NCI-H1092 (cell line): ENCODE measurements at places on chromosomes 11 and 22.
A peak's percentile ranks its signal among the peaks of the same experiment; 100 is the strongest.

- no peak for DNase-seq
Observed at GRCh38 chr22:31274017-31274416, 18.3 kb downstream of the PIK3IP1 start.

- DNase-seq, result no peak
Observed at GRCh38 chr22:24188705-24189248, 7.5 kb downstream of the SUSD2 start.

DNA sequence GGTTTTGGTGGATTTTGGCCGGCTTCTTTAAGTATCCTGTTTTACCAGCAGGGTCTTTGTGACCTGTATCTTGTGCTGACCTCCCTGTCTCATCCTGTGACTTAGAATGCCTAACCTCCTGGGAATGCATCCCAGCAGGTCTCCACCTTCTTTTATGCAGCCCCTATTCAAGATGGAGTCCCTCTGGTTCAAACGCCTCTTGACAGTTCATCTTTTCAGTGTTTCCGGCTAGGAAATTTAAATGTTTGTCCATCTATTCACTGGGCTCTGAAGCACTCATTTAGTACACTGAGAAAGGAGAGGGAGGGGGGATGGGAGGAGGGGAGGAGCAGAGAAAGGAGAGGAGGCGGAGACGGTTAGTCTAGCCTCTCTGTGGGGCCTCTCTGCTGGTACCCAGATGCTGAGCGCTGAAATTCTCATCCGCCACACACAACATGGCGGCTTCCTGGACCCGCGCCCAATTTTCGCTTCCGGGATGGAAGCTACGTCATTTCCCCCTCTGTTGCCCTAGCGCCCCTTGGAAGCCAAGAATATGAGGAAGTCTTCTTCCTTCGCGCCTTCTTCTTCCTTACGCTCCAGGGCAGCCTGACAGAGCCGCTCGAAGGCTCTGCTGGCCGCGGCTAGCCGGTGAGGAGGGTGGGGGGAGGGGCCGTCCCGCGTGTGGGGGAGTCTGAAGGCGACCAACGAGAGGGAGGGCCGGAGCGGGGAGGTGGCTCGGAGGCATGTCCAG lies 69.0 kb upstream of the SYT13 start:
- peak; percentile 92 for DNase-seq

DNA sequence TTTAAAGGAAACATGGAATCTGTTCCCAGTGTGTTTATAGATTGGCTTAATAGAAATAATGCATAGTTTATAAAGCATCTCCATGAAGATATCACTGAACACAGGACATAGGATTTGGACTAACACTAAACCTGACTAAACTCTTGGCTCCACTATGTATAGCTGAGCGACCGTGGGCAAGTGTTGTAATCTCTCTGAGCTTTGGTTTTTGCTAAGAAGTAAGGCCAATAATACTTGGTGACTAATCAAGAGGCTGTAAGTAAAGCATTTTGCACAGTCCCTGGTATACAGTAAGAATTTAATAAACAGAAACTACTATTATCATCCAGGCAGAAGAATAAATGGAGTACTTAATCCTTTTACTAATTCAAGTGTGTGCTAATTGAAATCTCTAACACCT lies 125.5 kb upstream of the MTMR2 start:
- DNase-seq, result no peak

DNA sequence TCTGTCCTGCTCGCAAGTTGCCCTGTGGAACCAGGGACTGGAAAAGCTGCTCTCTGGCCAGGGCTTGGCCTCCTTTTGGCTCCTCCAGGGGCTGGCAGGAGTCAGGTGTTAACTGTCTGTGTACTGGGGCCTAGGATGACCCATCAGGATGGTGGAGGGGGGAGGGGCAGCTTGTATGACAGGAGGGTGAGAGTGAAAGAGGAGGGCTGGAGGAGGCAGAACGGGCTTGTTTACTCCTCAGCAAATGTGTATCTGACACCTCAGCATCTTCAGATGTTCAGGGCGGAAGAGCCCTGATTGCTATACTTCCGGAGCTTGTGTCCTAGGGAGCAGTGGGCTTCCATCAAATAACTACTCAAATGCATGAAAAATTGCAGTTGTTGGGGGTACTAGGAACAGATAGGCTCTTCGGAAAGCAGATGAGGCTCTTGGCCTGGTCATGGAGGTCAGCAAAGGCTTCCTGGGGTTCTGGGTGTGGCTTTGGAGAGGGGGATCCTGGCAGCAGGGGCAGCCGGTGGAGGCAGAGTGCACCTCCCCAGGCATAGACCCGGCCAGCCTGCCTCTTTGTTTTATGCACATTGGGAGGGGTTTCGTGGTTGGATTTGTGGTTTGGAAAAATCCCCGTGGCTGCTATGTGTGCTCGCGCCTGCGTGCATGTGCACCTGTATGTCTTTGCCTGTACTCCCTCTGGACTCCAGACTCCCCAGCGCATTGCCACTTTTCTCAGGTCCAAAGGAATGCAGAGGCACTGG lies 31.2 kb downstream of the CD82 start:
- DNase-seq, result no peak

DNA sequence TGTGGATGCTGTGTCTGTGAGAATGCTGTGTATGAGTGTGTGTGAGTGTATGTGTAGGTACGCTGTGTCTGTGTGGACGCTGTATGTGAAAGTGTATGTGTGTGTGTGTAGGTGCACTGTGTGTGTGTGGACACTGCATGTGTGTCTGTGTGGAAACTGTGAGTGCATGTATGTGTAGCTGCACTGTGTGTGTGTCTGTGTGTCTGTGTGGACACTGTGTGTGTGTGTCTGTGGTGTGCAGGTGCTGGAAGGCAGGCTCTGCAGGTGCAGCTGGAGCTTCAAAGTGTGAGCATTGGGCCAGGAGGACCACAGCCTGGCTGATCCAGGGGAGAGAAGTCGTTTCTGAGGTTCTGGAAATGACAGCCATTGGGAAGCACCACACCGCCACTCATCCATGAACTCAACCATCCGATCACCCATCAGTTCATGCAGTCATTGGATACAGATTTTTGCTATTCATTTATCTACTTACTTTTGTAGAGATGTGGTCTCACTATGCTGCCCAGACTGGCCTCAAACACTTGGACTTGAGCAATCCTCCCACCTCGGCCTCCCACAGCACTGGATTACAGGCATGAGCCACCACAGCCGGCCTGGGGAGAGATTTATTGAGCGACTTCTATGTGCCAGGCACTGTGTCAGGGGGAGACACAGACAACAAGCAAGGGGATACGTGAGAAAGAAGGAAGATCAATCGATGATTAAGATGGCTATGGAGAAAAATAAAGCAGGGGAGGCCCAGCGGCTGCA lies 9.6 kb downstream of the TRPM5 start:
- DNase-seq, result no peak

DNA sequence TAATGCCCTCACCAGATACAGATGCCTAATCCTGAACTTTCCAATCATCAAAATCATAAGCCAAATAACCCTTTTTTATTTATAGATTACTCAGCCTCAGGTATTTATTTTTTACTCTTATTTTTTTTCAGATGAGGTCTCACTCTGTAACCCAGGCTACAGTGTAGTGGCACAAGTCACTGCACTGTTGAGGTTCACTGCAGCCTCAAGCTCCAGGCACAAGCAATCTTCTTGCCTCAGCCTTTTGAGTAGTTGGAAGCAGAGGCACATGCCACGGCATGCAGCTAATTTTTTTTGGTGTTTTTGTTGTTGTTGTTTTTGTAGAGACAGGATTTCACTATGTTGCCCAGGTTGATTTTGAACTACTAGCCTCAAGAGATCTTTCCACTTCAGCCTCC lies 49.5 kb downstream of the TTC28 start:
- DNase-seq, result no peak

DNA sequence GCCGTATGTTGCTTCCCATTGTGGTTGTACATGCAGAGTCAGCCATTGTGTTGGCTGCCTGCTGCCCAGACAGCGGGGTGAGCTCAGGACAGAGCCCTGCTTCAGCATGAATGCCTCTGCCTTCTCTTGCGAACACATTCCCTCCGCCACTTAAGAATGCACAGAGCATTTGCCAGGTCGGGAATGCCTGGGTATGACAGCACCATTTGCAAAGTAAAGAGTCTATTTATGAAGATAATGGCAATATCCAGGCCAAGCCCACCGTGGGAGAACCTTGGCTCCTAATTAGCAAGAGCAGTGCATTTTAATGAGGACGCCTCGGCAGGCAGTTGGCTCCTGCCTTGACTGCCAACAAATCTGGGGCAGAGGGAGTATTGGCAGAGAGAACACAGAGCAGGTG lies 62.5 kb upstream of the SORL1 start:
- DNase-seq, result peak; percentile 93

GRCh38 chr22:28903729-28904128 lies 20.4 kb downstream of the ZNRF3 start:
- no peak for DNase-seq

- no peak for DNase-seq
Observed at GRCh38 chr11:64919627-64920026, 2.6 kb upstream of the ATG2A start.

GRCh38 chr11:59523541-59523940 lies 12.2 kb downstream of the OR4D9 start:
- DNase-seq, result no peak

GRCh38 chr11:47551086-47551485 lies 1.8 kb downstream of the CELF1 start:
- no peak for DNase-seq

DNA sequence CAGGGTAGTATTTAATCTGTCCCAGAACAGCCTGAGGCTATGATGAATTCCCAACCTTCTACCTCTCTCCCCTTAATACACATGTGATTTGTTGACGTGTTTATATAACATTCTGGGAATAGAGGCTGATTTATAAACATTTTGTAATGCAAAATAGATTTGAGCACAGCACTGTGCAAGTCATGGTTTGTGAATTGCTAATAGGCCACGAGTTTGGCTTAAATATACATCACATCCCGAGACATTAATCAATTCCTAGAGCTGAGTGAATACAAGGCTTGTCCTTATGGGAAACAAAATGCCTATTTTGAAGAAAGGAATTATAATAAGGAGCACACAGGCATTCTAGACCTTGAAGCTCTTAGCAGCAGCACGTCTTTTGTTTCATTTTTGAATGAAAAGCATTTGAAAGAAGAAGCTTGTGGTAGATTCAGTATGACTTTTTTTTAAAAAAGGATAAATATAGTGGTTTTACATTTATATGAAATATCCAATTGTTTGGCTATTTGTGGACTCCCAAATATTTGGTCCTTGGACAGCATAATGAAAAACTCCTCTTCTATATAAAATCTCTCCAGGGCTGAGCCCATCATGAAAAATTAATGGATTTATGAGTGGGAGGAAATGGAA lies 116.4 kb downstream of the SLC17A6 start:
- DNase-seq, result no peak

- DNase-seq, result no peak
Observed at GRCh38 chr11:78773492-78773891, 198.8 kb upstream of the NARS2 start.

DNA sequence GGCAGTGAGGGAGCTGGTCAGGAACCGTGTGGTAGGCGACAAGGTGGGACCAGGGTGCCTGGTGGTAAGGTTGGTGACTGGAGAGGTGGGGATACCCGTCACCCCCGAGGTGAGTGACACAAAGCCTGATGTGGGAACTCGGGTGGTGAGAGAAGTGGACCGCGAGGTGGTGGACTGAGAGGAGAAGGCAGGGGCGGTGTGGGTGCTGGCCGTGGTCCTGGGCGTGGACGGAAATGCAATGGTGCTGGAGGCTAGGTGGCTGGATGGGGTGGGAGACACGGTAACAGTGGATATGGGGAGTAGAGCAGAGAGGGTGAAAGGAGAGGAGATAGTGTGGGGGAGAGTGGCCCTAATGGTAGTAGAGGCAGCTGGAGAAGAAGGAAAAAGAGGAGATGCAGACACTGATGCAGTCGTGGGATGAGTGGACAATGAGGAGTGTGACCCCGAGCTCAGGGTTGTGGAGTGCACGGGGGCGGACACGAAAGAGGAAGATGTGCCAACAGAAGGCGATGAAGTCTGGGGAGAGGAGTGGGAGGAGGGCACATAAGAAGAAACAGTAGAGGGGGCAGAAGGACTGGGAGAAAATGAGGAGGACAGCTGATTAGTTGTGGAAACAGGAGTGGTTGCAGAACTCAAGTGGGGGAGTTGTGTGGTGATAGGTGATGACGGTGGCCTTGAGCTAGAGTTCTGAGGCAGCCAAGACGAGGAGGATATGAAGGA lies 20.5 kb downstream of the MUC6 start:
- no peak for DNase-seq

DNA sequence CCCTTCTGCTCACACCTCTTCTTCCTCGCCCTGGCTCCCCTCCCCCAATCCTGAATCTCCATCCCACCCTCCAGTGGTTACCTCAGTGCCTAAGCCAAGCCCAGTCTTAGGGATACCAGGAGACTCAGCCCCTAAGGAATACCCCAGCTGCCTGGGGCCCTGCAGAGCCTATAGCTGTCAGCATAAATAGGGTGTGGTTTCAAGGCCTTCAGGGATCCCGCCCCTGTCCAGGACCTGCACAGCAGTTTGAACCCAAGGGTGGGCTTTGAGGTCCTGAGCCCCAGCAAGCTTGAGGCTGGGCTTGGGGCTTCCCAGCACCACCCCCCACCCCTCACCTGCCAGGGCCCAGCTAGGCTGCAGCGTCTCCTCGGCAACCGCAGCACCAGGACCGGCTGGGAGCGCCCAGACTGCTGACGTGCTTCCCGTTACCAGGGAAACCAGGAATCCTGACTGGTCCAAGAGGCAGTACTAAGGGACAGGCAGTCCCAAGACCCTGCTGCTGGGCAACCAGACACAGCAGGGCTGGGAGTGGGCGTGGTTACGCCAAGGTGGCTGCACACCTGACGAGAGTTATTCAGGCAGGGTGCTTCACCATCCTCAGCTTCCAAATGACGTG lies 13.7 kb downstream of the APBB1 start:
- no peak for DNase-seq

DNA sequence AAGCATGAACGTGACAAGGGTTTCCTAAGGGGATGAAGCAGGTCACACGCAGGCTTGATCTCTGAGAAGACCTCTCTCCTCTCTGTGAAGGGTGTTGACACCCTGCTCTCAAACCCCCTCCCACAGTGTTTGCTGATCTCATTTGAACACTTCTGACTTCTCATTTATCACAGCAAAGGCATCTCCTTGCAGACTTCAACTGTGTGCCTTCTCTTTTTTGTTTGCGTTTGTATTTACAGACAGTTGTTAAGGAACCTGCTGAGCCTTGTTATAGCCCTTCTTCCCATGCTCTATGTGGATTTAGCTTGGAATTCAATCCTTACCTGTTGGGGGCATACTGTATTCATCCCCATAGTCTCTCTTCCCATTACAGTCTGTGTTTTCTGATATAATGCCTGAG lies 206.5 kb downstream of the NELL1 start:
- DNase-seq, result no peak

GRCh38 chr11:126134461-126135155 lies 71.9 kb upstream of the CDON start:
- no peak for DNase-seq

- DNase-seq, result no peak
Observed at GRCh38 chr11:82720267-82721065, 13.2 kb downstream of the FAM181B start.
